ENCODE measurements at places on chromosomes 7 and 10.

GRCh38 chr7:3294432-3295100, 6.5 kb upstream of the SDK1 start:
- no peak for DNase-seq

GRCh38 chr10:82150123-82150900, 275.3 kb downstream of the NRG3 start:
- no peak for DNase-seq

DNA sequence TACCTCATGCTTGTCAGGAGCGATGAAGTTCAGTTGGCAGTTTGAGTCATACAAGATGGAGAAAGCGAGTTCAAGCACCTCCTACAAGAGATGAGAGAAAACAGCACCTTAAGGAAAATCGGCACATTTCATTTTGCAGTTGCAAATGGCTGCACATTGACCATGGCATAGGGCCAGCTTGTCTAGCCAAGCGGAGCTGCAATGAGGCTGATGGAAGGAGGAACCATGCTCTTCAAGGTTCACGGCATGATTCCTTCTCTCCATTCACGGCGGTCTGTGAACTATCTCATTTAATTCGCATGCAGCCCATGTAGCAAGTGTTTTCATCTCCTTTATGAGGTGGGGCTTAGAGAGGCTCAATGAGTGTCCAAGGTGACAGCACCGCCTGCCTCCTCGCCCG, 137.4 kb upstream of the AOAH start:
- no peak for DNase-seq

- peak; percentile 16 for DNase-seq
Observed at GRCh38 chr7:77427996-77428603, 12.0 kb upstream of the GSAP start.

DNA sequence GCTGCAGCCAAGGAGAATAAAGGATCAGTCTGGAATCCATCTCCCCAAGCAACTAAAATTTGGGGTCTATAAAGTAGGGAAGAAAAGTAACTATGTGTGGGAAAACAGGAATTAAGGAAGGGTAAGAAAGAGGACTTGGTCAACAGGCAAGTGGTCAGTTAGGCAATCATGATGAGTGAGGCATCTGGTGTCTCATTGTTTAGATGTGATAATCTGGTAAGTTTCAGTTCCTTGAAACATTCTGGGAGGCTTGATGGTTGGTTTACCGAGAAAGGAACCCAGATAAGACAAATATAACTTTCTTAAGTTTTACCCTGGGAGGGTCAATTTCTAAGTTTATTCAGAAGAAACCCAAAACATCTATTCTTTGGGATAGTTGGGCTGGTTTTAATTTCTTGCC, 22.3 kb downstream of the HYAL4 start:
- no peak for DNase-seq

DNA sequence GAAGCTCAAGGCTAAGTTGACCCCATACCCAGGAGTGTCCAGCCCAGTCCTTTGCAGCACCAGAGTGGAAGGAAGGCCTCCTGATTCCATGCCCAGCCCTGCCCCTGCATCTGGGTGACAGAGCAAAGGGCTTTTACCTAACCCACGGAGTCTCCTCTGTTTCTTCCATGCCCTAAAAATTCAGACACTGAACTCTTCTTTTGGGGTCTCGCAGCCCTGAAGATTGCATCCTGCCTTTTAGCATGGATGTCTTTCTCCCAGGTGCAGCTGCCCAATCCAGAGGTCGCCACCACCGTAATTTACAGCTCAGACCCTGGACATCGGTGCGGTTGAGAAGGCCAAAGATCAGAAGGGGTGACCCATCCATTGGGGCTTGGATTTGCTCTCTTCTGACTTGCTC, 50.8 kb downstream of the CXCL12 start:
- DNase-seq: no peak

DNA sequence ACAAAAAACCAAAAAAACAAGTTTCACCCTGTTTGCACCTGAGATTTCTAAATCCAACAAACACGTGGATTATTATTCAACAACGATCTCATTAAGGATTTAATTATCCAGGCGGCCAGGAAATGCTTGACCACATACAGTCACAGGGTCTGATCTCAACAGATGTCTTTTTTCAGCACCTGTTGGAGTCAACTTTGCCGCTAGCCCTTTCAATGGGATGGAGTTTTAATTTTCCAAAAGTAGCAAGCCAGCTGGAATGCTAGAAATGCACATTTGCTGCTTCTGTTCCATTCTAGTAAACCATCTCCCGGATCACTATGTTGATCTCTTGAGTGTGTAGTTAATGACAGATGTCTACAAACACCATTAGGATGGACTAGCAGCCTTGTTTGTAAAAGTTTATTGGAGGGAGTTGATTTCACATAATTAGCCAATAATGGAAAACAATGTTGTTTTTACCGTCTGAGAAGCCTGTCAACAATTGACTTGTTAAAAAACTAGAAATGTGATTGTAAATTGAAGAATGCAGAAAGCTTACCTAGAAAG, 64.2 kb upstream of the DKK1 start:
- DNase-seq: no peak

DNA sequence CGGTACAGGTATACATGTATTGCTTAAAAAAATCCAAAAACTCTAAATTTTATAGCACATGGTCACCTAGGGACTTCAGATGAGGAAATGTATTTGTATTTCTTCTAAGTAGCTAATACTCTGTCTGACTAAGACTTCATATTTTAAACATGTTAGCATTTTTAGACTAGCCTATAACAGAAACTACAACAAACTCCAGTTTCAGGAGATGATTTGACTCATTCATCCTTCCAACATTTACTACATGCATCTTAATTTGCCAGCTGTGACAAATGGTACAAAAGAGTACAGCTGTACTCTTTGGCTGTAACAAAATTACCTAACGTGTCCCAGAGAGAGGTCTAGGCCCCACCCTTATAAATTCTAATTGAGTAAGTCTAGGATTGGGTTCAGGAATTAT, 22.2 kb downstream of the TMEM209 start:
- DNase-seq: no peak

GRCh38 chr7:47143339-47143738, 438.6 kb downstream of the TNS3 start:
- no peak for DNase-seq

- DNase-seq: no peak
Observed at GRCh38 chr10:61356354-61356753, 96.8 kb downstream of the TMEM26 start.

DNA sequence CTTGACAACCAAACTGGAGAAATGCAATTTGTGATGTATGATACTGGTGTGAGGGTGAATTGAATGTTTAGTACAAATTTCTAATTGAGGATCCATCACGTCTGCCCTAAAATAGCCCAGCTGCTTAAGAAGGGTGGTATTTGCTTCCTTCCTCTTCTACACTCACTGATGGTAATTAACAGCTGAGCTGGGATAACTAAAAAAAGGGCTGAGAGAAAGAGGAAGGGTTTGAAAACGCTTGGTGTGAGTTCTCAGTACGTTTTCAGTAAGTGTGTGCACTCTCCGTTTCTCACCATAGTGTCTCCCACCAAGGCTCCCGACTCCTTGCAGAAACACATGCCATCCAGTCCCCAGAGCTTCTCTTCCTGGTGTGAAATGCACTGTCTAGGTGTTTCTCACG, 54.3 kb downstream of the MAP3K8 start:
- no peak for DNase-seq

- DNase-seq: no peak
Observed at GRCh38 chr10:7665767-7666166, 999 bp downstream of the ITIH5 start.

- no peak for DNase-seq
Observed at GRCh38 chr7:47915616-47915976, 32.7 kb downstream of the PKD1L1 start.

DNA sequence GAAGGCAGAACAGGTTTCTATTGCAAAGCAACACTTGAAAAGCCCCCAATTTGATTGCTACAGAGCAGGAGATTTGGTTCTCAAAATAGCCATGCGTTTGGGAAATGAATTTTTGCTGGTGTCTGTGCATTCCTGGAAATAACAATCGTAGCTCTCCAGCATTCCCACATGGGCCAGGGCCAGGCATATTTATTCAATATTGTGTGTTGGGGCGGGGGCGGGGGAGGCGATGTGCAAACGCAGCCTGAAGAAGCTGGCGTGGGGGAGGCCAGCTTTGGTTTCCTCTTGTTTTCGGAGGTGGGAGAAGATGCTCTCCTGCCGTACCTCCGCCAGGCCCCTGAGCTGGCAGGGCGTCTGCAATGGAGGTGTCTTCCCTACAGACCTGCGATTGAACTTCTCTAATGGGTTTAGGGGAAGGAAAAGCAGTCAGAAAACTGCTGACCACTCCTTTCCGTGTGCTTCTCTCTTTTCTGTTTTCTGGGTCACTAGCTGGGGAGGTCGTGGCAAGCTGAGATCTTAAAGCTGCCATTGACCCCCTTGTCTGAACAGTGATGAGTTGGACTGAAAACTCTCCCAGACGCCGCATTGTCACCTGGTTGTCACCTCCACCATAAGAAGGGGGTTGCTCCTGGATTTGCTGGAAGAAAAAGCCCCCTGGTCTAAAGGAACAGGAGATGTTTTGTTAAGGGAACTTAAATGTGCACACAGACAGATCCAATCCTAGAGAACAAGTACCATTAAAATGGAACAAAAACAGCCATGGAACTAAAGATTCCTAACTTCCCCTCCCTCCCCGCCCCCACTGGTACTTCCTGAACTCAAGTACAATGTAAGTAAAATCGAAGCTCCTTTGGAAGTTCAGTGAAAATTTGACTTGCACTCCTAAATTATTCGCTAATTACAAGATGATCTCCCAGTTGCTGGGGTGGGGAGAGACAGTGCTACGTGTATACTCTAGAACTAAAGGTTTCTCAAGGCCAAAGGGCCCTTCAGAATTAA, 56.4 kb upstream of the HABP2 start:
- no peak for DNase-seq

DNA sequence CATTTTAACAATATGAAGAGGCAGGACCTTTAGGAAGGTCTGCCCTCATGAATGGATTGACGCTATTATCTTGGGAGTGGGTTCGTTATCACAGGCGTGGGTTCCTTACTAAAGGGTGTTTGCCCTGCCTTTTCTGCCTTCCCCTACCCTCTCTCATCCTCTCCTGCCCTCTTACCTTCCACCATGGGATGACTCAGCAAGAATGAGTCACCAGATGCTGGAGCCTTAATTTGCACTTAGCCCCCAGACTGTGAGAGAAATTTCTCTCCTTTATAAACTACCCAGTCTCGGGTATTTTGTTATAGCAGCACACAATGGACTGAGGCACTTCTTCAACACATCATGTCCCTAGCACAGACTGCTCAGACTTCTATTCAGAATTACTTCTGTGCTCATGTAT, 31.4 kb upstream of the ZNF32 start:
- DNase-seq: no peak

GRCh38 chr7:55983537-55983936, 19.2 kb downstream of the NIPSNAP2 start:
- no peak for DNase-seq

DNA sequence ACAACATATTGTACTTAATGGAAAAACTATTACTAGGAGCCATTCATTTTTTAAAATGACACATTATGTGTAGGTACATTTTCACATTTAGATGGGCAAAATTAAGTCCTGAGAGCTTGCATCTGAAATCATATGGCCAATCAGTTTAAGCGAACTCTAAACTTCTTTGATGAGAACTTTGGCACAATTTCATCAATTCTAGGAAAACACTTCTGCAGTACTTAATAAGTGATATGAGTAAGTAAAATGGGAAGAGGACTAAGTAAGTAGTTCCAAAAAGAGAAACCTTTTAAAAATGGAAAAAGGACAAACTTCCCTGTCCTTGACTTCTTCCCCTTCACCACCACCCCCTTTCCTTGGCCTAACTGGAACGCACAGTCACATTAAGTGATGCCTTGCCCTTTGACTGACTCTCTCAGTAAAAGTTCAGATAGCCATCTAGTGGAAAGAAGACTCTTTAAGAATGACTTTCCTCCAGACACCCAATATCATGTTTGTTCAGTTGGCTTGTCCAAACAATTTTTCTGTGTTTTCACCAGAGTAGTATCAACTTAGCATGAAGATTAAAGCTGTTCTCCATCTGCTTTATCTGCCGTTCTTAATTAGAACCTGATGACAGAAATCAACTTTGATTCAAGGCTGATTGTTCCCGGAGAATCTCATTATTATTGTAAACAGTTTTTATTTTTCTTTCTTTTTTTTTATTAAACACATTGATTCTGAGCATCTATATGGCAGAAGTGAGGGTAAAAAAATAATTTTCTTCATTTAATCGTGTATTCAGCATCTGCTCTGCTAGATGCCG, 45.1 kb downstream of the CNNM2 start:
- no peak for DNase-seq

DNA sequence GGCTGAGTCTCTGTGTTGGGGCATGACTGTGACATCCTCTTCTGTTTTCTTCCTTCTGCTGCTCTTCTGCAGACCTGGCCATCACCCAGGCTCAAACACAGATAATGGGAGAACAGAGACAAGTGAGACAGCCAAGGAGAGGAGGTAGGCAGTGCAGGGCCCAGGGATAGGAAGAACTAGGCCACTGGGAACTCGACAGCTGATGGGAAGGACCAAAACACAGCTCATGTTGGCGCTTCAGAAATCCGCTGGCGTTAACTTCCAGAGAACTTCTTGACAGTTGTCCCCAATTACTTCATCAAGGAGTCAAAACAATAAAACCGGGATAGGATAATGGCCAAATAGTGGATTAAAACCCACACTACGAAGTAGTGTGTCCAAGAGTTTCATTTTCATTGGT, 97.0 kb upstream of the PALS2 start:
- DNase-seq: no peak

DNA sequence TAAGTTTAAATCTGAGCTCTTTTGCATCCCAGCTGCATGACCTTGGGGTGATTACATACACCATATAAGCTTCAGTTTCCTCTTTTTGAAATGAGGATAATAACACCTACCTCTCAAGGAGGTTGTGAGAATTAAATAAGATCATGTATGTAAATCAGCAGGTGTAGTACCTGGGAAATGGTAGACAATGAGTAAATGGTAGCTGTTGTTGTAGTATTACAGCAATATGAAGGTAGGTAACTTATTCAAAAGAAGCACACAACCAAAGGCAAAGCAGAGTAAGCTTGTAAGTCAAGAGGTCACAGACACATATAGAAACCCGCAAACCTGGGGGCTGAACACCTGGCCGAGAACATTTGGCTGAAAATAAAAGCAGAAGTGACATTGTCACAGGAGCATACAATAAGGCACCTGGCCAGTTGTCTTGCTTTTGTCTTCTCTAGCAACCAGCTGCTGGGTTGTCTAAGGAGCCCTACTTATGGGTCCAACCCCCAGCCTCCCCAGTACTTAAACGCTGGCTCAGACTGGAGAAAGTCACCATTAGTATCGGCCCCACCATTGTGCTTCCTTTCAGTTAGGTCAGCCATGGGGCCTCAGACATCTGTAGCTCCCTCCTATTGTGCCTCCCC, 203.6 kb upstream of the MKLN1 start:
- no peak for DNase-seq

GRCh38 chr10:128686630-128687278, 560.5 kb upstream of the MKI67 start:
- no peak for DNase-seq

DNA sequence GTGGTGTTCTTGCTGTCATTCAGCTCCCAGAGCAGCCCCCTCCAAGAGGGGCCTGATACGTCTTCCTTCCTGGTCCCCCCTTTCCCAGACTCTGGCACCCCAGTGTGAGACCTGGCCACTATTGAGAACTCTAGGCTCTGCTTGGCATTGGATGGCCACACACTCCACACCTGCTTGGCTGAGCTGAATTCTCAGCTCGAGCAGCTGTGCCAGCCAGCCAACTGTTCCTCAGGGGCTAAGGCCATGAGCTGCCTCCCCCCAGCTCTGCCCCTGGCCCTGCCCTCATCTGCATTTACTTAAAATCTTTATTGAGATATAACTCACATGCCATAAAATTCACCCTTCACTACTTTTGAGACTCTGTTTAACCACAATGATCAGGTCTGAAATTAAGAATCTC, 6.7 kb downstream of the TLL2 start:
- DNase-seq: no peak
